Spleen (tissue), 13 donors: ENCODE measurements at places on chromosomes 2 and 18. TPM values are rescaled to one million over a fixed set of nuclear protein-coding genes. Genes with fewer than 3 reads are reported as not detected.

DNA sequence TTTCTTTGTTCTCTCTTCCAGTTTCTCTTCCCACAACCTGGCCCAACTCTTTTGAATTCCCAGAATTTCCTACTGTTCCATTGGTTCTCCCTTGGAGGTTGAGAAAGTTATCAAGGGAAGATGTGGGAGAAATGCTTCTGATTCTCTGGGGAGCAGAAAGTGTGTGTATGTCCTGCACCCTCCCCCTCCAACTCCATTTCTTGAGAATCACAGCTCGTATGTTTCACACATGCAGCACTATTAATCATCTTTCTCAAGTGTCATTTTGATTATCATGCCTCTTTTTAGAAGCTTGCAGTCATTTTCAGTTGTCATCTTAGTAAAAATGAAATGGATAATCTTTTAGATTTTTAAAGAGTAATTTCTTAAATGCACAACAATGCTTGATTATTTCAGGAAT lies 296.8 kb upstream of the SLC39A10 start:
- H3K4me3 ChIP-seq = no peak overlapping the region
- no peaks in the 10 kb centered on the region for H3K4me1 ChIP-seq
- no peak for DNase-seq
- no peaks in the 10 kb centered on the region for H3K36me3 ChIP-seq
- H3K27me3 ChIP-seq = no peaks in the 10 kb centered on the region

- H3K27ac ChIP-seq = no peak overlapping the region
- no peak for DNase-seq
- peaks cover 12% of the 10 kb centered on the region for H3K4me1 ChIP-seq
- H3K27me3 ChIP-seq = no peaks in the 10 kb centered on the region
- H3K36me3 ChIP-seq = no peaks in the 10 kb centered on the region
- no peak overlapping the region for H3K4me3 ChIP-seq
These were observed 99.1 kb upstream of the ITGA6 start for GRCh38 chr2:172328103-172328841.

DNA sequence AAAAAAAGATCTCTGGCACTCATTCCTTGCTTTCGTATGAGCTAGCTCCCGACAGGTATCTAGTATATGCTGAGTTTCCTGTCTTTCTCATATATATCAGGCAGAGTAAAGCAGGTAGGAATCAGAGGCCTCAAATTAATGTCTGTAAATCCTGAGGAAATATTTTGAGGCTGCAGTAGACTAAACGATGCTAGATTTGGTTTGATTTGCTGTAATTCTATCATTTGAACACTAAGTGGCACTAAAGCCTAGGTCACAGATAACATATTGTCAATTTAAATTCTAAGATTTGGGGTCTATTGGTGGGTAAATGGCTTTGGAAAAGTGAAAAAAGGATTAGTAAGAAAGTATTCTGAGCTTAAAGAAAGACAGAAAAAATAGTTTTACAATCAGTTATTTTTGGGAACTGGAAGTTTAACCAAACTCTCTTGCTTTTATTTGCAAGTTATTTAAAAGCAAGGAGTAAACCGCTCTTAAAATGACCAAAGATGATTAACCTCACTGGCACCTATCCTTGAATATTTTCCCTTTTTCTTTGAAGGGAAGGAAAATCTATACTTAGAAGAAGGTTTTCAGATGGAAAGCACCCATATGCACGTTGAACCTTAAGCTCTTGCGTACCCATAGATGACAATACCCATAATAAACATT lies 37.6 kb upstream of the SLC4A10 start:
- no peak overlapping the region for H3K27ac ChIP-seq
- H3K36me3 ChIP-seq = no peaks in the 10 kb centered on the region
- no peaks in the 10 kb centered on the region for H3K4me1 ChIP-seq
- no peaks in the 10 kb centered on the region for H3K27me3 ChIP-seq

GRCh38 chr18:76488190-76488589 lies 6.9 kb downstream of the ZNF516 start:
- peaks cover 21% of the 10 kb centered on the region for H3K4me1 ChIP-seq
- H3K36me3 ChIP-seq = no peaks in the 10 kb centered on the region
- no peaks in the 10 kb centered on the region for H3K27me3 ChIP-seq
- no peak overlapping the region for H3K4me3 ChIP-seq

- H3K4me1 ChIP-seq = peaks cover 4% of the 10 kb centered on the region
- peak; percentile 47 for DNase-seq
- H3K27ac ChIP-seq = no peak overlapping the region
- H3K36me3 ChIP-seq = peaks cover 98% of the 10 kb centered on the region
- H3K4me3 ChIP-seq = no peak overlapping the region
These were observed 138.9 kb downstream of the TNS1 start for GRCh38 chr2:217863883-217864282.

DNA sequence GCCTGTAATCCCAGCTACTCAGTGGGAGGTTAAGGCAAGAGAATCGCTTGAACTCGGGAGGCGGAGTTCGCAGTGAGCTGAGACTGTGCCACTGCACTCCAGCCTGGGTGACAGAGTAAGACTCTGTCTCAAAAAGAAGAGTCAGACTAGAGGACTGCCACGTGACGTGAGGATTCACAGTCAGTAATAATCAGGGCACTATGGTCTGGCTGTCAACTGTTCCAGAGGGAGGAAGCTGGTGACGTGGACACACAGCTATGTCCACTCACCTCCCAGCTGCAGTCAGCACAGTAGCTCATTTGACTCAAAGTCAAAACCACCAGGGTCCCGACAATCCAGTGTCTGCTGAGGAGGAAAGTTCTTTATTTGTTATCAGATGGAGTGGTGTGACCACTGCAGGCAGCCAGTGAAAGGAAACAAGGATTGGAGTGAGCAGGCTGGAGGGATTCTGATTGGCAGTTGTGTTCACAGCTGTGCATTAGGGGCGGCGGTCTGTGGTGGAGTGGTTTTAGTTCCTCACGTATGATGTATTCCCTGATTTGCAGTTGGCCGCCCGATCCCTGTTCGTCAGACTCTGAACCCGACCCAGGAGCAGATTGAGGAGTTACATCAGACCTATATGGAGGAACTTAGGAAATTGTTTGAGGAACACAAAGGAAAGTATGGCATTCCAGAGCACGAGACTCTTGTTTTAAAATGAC lies 37.9 kb downstream of the MOGAT1 start:
- DNase-seq = no peak
- H3K36me3 ChIP-seq = no peaks in the 10 kb centered on the region
- H3K27ac ChIP-seq = peak overlapping the region; percentile 1
- H3K4me1 ChIP-seq = peaks cover 5% of the 10 kb centered on the region
- peak overlapping the region; percentile 34 for H3K4me3 ChIP-seq
- peaks cover 18% of the 10 kb centered on the region for H3K27me3 ChIP-seq

Gene SERPINB7
- polyA plus RNA-seq = not detected

Gene DSG2
- 0.65 TPM for polyA plus RNA-seq
